Spinal cord (tissue), 10 donors: ENCODE measurements at places on chromosomes 6 and 20. TPM values are rescaled to one million over a fixed set of nuclear protein-coding genes. Genes with fewer than 3 reads are reported as not detected.
A peak's percentile ranks its signal among the peaks of the same experiment; 100 is the strongest.

GRCh38 chr6:14060971-14061370, 56.6 kb upstream of the CD83 start:
- peaks cover 4% of the 10 kb centered on the region for H3K4me1 ChIP-seq
- DNase-seq, result no peak
- no peak overlapping the region for H3K27ac ChIP-seq
- H3K27me3 ChIP-seq, result no peaks in the 10 kb centered on the region
- no peak overlapping the region for H3K4me3 ChIP-seq

DNA sequence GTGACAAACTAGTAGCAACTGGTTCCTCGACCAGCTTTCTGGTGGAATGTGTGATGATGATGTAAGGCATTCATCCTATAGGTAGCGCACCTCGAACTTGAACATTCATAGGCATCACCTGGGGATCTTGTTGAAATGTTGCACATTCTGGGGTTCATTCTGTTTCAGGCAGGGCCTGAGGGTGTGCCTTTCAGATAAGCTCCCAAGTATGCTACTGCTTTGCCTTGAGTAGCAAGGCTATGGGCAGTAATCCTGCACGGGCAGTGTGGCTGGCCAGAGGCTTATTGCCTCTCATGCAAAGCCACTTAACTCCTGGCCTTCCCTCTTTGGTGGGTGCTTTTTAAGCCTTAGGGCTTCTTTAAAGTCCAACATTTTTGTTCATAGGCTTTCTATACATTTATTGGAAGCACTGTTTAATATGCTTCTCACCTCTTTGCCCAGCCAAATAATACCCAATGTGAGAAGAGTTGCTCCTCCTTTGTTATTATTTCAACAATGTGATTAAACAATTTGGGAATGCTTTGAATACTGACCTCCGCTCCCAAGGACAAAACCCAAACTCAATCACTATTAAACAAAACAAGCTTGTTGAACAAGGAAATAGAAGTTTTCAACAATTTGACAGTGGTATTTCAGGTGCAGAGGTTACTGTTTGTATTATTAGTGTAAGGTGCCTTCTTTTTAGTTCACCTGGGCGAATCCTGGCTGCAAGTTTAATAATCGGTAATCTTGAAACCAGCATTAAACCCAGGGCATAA, 57.5 kb downstream of the JARID2 start:
- no peak for DNase-seq
- no peaks in the 10 kb centered on the region for H3K27me3 ChIP-seq
- H3K4me3 ChIP-seq, result no peak overlapping the region
- H3K36me3 ChIP-seq, result no peaks in the 10 kb centered on the region
- peaks cover 19% of the 10 kb centered on the region for H3K4me1 ChIP-seq

Gene ZC2HC1B
- total RNA-seq, result not detected

DNA sequence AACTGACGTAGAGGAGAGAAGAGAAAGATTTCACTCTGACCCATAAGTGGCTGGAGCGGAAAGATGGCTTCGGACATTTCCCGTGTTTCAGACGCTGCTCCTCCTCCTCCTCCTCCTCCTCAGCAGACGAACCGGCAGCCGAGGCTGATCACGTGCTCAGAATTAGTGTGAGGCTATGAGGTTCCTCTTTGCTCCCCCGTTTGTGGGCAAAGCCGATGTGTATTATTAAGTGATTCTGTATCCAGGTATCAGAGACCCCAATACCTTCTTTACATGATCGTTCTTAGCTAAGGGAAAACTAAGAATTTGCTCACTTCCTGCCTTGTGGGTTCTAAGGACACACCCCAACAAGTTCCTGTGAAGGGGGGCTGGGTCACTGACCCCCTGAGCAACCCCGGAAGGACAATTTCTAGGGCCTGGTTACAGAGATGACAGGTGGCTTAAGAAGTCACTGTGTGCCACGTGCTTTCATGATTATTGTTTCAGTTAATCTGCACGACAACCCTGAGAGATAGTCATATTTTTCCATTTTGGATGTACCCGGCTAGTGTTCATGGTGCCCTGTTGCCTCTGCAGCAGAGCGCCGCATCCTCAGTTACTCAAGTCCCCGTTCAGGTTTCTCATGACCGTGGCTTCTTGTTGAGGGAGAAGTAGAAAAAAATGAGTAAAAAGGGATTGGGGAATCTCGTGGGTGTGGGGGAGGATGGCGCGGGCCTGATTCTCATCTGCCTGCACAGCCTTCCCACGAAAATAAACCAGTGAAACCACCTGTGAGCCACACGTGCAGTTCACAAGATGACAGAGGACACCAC, 671.8 kb downstream of the QKI start:
- H3K4me3 ChIP-seq, result peak overlapping the region; percentile 25
- peaks cover 39% of the 10 kb centered on the region for H3K4me1 ChIP-seq

DNA sequence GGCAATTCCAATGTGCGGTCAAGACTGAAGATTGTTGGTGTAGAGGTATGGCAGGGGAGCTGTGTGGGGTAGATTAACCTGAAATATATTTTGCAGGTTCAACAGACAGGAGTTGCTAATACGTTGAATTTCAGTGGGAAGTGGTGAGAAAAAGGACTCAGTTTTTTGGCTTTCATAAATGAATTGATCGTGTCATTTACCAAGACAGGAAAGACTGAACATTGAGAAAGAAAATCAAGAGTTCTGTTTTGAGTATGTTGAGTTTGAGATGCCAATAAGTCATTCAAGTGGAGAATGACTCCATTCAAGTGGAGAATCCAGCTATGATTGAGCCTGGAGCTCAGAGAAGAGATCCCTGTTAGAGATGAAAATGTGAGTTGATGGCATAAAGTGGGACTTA, 31.1 kb downstream of the NFYA start:
- DNase-seq, result no peak
- H3K27ac ChIP-seq, result no peak overlapping the region
- no peak overlapping the region for H3K4me3 ChIP-seq
- H3K27me3 ChIP-seq, result no peaks in the 10 kb centered on the region
- H3K36me3 ChIP-seq, result peaks cover 7% of the 10 kb centered on the region

- H3K4me1 ChIP-seq, result no peaks in the 10 kb centered on the region
- H3K27me3 ChIP-seq, result no peaks in the 10 kb centered on the region
- no peak overlapping the region for H3K4me3 ChIP-seq
- H3K27ac ChIP-seq, result no peak overlapping the region
- peaks cover 25% of the 10 kb centered on the region for H3K36me3 ChIP-seq
- DNase-seq, result no peak
Measured at GRCh38 chr6:111276335-111276734, 189.0 kb downstream of the SLC16A10 start.

Gene SFTA2
- total RNA-seq, result not detected

GRCh38 chr6:34243901-34244884, 4.6 kb downstream of the SMIM29 start:
- no peaks in the 10 kb centered on the region for H3K27me3 ChIP-seq
- no peak overlapping the region for H3K4me3 ChIP-seq
- no peak for DNase-seq
- H3K27ac ChIP-seq, result no peak overlapping the region

Gene SPDEF
- 0.17 TPM for total RNA-seq

GRCh38 chr6:15690510-15690909, 27.7 kb upstream of the DTNBP1 start:
- H3K36me3 ChIP-seq, result no peaks in the 10 kb centered on the region
- no peak for DNase-seq
- no peak overlapping the region for H3K4me3 ChIP-seq
- no peak overlapping the region for H3K27ac ChIP-seq
- H3K4me1 ChIP-seq, result peaks cover 5% of the 10 kb centered on the region

Gene SLC16A10
- 14.9 TPM for total RNA-seq

- no peaks in the 10 kb centered on the region for H3K36me3 ChIP-seq
- H3K4me1 ChIP-seq, result peaks cover 26% of the 10 kb centered on the region
- no peak for DNase-seq
- no peak overlapping the region for H3K27ac ChIP-seq
Measured at GRCh38 chr6:10425975-10426780, 11.3 kb upstream of the TFAP2A start.

GRCh38 chr6:135586844-135587243, 89.3 kb upstream of the AHI1 start:
- H3K27ac ChIP-seq, result no peak overlapping the region
- H3K36me3 ChIP-seq, result no peaks in the 10 kb centered on the region

Gene FAM110A
- 3.7 TPM for total RNA-seq

- DNase-seq, result no peak
- H3K27me3 ChIP-seq, result no peaks in the 10 kb centered on the region
- H3K4me3 ChIP-seq, result no peak overlapping the region
- no peaks in the 10 kb centered on the region for H3K36me3 ChIP-seq
- H3K4me1 ChIP-seq, result peaks cover 4% of the 10 kb centered on the region
Measured at GRCh38 chr6:14058029-14058695, 59.4 kb upstream of the CD83 start.

DNA sequence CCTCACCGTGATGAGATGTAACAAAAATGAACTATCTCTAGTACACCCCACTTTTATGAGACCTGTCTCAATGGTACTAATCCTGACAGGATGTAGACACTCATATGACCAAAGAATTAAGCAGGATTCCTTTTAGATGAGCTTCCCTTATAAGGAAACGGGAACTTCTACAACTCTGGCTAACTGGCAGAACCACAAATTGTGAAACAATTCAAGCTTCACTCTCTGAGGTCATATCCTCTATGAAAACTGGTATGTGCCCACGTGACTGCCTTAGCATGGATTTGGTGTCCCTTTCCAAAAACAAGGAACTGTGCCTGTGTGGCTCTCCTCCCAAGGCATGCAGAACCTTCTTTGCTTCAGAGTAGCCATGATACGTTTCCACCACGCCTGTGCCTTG, 14.1 kb upstream of the CPNE5 start:
- no peak for DNase-seq
- no peak overlapping the region for H3K4me3 ChIP-seq
- peaks cover 20% of the 10 kb centered on the region for H3K4me1 ChIP-seq
- H3K27me3 ChIP-seq, result no peaks in the 10 kb centered on the region

- H3K4me3 ChIP-seq, result peak within 1 kb of the TSS; percentile 60
- DNase-seq, result peak; percentile 61
- H3K27ac ChIP-seq, result peak within 1 kb of the TSS; percentile 98
Measured at GRCh38 chr6:42781796-42782688, at the start of gene BICRAL. TSS of gene BICRAL (plus strand) at chr6:42782052. CDS start at chr6:42822023, 39,971 bp downstream.

- no peaks in the 10 kb centered on the region for H3K36me3 ChIP-seq
- no peak for DNase-seq
- H3K4me3 ChIP-seq, result no peak overlapping the region
Measured at GRCh38 chr20:9053108-9053507, 15.8 kb upstream of the PLCB4 start.

Gene ASXL1
- total RNA-seq, result 58.3 TPM

- peak; percentile 75 for DNase-seq
- H3K36me3 ChIP-seq, result no peaks in the 10 kb centered on the region
- H3K27me3 ChIP-seq, result no peaks in the 10 kb centered on the region
- H3K4me3 ChIP-seq, result peak overlapping the region; percentile 96
- H3K27ac ChIP-seq, result peak overlapping the region; percentile 96
Measured at GRCh38 chr6:151240036-151240685, 394 bp downstream of the AKAP12 start.

Gene ZNF311
- total RNA-seq, result 3.1 TPM

DNA sequence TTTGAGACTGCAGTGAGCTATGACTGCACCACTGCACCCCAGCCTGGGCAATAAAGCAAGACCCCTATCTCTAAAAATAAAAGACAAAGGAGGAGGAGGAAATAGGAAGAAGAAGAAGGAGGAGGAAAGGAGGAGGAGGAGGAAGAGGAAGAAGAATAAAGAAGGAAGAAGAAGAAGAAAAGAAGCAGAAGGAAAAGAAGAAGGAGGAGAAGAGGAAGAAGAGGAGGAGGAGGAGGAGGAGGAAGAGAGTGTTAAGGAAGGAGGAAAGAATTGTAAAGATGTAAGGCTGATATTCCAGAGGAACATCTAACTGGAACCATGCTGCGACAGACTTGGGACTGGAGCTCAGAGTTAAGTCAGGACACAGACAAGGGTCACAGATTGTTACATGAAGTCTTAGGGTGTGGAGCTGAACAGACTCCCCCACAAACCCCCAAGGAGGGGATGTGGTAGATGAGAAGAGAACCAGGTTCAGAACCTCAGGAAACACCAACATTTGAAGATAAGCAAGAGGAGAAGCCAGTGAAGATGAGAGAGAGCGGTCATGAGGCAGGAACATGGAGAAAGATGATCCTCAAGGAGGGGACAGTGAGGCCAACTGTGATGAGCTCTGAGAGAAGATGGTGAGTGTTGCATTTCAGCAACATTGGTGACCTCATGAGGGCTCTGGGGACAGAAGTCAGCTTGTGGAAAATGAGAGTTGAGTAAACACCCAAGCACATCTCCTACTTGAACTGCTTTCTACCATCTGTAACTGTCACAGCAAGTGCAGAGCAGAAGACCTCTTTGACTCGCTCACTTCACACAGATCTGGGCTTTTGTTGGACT, 118.2 kb downstream of the CD164 start:
- no peaks in the 10 kb centered on the region for H3K4me1 ChIP-seq
- no peak overlapping the region for H3K27ac ChIP-seq
- H3K27me3 ChIP-seq, result no peaks in the 10 kb centered on the region
- H3K36me3 ChIP-seq, result no peaks in the 10 kb centered on the region
- DNase-seq, result no peak

DNA sequence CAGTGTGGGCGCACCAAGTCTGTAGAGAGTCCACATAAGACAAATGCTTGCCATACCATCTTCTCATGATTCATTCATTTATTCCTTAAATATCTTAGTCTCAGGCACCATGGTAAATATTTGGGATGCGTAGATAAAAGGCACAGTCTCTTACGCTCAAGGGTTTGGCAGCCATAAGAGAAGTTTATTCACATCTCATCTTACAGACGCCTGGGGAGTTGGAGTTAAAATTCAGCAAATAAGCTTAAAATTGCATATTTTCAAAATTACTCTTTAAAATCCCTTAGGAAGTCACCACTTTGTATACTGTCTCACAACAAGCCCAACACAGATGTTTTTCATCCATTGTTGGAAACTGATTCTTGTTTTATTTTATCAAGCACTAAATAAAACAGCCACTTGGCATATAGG, 363.3 kb downstream of the KIF16B start:
- H3K36me3 ChIP-seq, result no peaks in the 10 kb centered on the region
- H3K4me3 ChIP-seq, result no peak overlapping the region
- no peaks in the 10 kb centered on the region for H3K27me3 ChIP-seq
- no peak for DNase-seq

DNA sequence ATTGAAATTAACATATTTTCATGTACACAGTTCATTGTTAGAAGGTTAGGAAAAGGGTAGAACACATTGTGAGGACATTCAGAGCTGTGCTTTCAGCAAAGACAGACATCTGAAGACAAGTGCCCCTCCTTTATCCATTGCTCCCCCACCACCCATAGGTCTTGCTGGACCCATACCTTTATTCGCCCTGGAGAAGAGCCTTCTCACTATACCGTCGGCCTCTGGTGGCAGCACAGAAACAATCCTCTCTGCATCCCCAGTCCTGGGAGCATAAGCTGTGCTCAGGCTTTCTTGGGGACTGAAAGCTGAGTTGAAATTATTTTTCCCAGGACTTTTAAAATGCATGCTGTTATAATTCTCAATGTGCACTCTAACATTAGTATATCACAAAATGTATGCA, 372.3 kb downstream of the EPHA7 start:
- no peaks in the 10 kb centered on the region for H3K36me3 ChIP-seq
- no peak overlapping the region for H3K27ac ChIP-seq
- H3K4me1 ChIP-seq, result no peaks in the 10 kb centered on the region
- no peak overlapping the region for H3K4me3 ChIP-seq
- H3K27me3 ChIP-seq, result no peaks in the 10 kb centered on the region

Gene BYSL
- total RNA-seq, result 8.4 TPM

Gene RIPPLY2
- total RNA-seq, result 11.4 TPM
